ENCODE measurements at places on chromosomes 2 and 18.

DNA sequence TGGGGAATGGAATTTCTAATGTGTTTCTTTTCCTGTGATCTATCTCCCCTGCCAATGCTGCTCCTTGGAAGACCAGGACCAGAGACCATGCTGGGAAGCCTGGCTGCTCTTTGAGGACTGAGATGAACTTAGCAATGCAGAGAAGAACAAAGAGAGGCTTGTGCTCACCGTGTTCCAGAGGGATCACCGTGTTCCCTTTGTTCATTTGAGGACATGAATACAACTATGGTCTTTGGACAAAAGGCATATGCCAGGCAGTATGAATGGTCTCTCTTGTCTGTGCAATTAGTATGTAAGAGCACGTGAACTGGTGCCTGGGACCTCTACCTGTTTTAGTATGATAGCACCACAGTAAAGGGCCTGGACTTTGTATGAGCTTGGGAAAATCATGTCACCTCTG is 139.9 kb downstream of the TDRD15 start:
- DNase-seq, result no peak

GRCh38 chr18:51537487-51537886 is 340.0 kb upstream of the MEX3C start:
- DNase-seq, result peak; percentile 36

DNA sequence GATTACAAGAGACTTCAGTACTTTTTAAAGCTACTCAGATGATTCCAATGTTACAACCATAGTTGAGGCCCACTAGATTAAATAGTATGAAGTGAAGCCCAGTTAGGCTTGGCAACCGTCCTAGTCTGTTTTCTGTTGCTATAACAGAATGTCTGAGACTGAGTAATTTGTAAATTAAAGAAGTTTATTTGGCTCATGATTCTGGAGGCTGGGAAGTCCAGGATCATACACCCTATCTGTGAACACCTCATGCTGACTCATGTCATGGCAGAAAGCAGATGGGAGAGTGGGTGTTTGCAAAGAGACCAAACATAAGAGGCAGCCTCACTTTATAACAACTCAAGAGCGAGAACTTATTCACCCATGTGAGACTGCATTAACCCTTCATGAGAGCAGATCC is 63.1 kb downstream of the CCDC150 start:
- DNase-seq, result no peak

GRCh38 chr2:226478109-226478809 is 321.4 kb downstream of the IRS1 start:
- no peak for DNase-seq

GRCh38 chr2:145638675-145639074 is 1118.8 kb upstream of the ZEB2 start:
- no peak for DNase-seq

GRCh38 chr18:63894106-63894772 is 6.7 kb downstream of the SERPINB2 start:
- no peak for DNase-seq

- no peak for DNase-seq
Measured at GRCh38 chr2:37447446-37447845, 103.0 kb downstream of the QPCT start.

DNA sequence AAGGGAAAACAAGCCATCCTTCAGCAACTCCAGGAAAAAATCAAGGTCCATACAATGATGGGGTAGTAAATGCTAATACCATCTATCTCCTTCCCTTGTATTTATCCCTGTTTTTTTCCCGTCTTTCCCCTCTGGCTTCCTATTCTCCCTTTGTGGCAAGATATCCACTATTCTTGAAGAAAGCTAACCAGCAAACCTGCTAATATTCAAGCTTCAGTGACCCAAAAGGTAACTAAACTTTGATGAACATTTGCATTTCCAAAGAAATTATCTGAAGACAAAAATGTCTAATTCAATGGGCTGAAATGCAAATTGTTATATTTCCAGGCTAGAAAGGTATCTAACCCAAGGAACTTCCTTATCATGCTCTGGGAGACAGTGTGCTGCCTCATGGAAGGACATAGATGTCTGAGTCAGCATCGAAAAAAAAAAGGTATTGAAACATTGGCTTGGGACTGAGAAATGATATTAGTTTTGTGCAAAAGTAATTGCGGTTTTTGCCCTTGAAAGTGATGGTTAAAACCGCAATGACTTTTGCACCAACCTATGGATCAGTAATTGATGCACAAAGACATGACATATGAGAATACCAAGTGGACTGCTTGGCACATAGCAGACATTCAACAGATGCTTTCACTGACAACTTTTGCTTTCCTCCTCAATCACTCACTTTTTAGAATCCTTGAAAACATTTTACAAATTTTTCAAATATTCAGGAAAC is 63.7 kb upstream of the HNMT start:
- DNase-seq, result no peak

- DNase-seq, result peak; percentile 68
Measured at GRCh38 chr2:190979906-190980629, 33.9 kb downstream of the STAT1 start.

DNA sequence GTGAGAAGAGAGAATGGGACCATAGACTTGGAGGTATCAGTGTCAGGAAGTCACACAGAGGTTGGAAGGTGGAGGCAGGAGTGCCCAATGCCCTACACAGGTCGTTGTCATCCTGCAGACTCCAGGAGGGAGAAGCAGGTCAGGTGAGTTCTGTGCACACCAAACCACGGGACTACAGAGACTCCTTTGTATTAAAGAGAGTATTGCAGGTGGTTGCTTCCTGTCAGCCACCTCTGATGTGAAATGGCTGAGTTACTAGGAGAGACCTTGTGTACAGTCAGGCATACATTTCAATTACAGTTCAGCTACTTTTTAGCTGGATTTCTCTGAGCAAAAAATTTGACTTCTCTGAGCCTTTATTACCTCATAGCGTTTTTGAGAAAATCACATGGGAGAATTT is 51.6 kb downstream of the SPP2 start:
- DNase-seq, result no peak

DNA sequence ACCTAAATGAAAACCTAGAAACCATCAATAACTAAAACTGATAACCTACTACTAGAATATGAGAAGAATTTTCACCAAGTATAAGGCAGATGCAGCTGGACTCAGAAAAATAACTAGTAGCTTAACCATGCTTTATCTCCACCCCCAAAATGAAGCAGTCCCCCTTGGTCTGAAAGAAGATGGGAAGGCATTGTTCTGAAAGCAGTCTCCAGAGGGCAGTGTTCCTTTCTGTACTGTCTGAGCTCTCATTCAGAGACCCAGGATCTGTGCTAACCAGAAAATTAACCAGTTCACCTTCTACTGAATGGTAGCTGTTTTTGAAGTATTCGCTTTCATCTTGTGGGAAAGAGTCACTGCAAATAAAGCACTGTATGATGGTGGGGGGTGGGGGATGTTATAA is 273.0 kb downstream of the PDE11A start:
- no peak for DNase-seq

- DNase-seq, result no peak
Measured at GRCh38 chr2:182319556-182320505, 107.0 kb downstream of the PDE1A start.

- DNase-seq, result no peak
Measured at GRCh38 chr18:50428531-50429206, 53.8 kb downstream of the SKA1 start.

- DNase-seq, result no peak
Measured at GRCh38 chr2:99775585-99775984, 285.8 kb upstream of the REV1 start.

DNA sequence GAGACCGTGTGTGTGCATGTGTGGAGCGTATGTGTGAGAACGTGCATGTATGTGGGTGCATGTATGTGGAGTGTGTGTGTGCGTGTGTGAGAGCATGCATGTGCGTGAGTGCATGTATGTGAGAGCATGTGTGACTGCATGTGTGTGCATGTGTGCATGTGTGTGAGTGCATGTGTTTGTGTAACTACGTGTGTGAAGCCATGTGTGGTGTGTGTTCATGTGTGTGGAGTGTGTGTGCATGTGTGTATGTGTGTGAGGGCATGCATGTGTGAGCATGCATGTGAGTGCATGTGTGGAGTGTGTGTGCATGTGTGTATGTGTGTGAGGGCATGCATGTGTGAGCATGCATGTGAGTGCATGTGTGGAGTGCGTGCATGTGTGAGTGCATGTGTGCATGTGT is 24.2 kb downstream of the TOGARAM2 start:
- no peak for DNase-seq

DNA sequence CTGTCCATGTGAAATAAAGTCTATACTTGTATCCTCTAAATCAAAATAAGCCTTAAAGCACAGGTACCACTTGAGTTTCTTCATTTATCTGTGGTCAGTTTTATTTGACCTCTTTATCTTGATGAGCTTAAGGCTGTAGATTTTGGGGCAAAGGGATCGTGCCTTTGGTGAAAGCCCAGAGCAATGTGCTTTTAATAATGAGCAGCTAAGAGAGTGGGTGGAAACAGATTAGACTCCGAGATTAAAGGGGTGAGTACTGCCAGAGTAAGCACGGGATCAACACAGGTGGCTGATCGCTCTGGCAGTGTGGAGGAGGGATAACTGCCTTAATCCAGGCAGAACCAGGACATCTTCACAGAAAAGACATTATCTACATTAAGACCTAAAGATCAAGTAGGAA is 280.4 kb downstream of the TDRD15 start:
- no peak for DNase-seq

DNA sequence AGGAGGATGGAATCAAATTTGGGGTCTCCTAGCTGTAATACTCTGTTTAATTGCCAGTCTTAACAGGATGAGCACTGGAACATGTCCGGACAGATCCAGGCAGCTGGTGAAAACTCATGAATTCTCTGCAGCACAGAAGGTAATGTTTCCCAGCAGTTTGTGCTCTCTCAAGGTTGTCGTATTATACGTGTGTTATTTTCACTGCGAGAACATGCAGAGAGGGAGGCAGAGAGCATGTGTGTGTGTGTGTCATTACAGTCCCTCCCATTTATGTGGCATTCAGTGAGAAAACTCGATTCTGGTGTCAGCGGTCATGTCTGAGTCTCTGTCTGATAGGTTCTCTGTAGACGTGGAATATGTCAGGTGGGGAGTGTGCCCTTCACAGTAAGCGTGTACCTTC is 150.2 kb upstream of the POU3F3 start:
- peak; percentile 71 for DNase-seq

DNA sequence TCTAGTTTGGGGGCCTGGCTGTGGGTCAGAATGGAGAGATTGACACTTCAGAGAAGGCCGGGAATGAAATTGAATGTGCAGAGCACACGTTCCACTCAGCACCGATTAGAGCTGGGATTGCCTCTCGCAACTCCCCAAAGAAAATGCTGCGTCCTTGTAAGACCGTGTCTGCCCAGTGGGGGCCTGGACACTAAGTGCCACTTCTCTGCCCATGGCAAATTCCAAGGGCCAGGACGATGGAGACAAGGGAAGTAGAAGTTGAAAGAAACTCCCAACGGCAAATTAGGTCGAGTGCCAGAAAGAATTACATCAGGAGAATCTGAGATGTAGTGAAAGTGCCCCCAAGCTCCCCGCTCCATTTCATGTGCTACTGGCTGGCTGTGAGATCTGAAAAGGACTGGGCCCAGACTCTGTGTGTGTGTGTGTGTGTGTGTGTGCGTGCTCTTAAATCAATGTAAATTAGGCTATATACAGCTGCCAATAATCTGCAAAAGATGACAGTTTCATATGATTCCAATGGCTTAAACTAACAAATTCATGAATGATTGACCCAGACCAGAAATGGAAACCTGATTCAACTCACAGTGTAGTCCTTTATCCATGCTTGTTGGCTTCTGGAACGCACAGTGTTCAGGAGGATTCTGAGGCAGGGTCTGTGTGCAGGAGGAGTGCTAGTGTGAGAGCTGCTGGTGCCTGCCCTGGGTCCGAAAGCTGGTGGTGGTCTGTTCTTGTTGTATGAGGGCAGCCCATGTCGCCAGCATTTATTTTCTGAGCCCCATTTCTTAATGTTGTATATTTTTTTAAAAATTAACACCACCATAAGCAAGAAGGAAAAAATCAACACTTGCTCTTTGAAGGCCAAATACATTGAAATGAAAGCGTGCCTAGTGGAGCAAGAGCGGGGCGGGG is 234.3 kb downstream of the AGAP1 start:
- no peak for DNase-seq

GRCh38 chr2:178404368-178404767 is 46.6 kb downstream of the PRKRA start:
- no peak for DNase-seq

DNA sequence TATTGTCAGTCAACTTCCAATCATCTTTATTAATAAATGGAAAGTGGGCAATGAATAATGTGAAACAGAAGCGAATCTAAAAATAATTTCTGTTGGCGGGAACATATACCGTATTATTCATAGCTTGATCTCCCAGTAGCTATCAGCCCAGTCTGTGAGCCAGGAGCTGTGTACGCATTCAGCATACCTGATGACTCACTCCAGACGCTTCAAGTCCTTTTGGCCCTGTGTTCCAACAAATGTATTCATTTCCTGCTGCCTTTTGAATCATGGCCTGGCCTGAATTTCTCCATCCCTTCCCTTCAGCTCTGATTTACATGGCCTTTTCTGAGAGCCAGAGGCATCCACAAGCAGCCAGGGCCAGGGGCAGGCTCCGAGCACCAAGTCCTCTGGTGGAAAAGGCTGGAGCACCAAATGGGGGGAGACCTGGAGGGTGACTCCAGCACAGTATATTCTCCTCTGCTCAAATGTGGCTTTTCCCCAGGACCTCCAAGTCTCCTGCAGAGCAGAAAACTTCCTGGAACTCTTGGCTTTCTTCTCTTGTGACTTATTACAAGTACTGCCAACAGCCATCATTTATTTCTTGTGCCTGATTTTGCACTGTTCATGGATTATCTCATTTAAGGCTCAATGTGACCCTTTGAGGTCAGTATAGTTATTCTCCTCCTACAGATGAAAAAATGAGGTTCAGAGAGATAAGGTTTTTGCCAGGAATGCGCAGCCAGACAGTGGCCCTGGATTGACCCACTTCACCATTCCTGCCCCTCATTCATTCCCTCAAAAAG is 108.7 kb downstream of the EN1 start:
- no peak for DNase-seq

- no peak for DNase-seq
Measured at GRCh38 chr2:136238286-136239078, 120.5 kb upstream of the CXCR4 start.

GRCh38 chr2:12797815-12798214 is 81.1 kb downstream of the TRIB2 start:
- DNase-seq, result no peak

DNA sequence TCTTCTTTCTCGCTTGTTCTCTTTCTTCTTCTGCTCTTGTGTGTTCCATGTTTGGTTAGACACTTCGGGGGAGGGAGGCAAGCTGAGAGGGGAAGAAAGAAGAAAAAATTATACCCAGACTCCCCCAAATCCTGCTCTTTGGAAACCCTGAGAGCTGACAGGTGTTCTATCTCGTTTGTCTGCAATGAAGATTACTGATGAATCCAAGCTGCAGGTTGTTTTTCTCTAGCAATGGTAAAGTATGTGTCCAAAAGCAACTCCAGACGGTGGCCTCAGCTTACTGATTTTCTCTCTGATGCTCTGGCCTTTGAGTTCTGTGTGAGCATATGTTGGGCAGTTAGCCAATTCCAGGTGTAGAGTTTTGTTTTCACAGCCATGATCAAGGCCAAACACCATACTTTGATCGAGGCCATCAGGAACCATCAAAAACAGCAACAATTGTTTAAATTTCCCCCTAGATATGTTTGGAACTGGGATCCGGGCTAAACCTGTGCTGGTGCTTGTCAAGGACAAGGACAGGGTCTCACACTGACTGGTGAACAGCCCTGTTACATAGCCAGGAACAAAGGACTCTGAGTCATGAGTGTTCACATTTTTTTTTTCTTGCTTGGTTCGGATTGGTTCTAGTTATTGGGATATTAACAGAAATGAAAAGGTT is 142.0 kb downstream of the PRKCE start:
- DNase-seq, result peak; percentile 3

- DNase-seq, result no peak
Measured at GRCh38 chr2:42073739-42074503, 26.1 kb downstream of the PKDCC start.

- DNase-seq, result no peak
Measured at GRCh38 chr2:128641421-128642080, 322.9 kb upstream of the HS6ST1 start.

Data from NCI-H1105 (cell line).